ENCODE measurements at places on chromosomes 3 and 15. TPM values are rescaled to one million over a fixed set of nuclear protein-coding genes. Genes with fewer than 3 reads are reported as not detected.

- H3K27me3 ChIP-seq, result no peaks in the 10 kb centered on the region
- no peaks in the 10 kb centered on the region for H3K4me1 ChIP-seq
Observed at GRCh38 chr3:70640481-70640880, 328.0 kb upstream of the MDFIC2 start.

GRCh38 chr3:122975163-122975923, 52.2 kb downstream of the SEMA5B start:
- peaks cover 27% of the 10 kb centered on the region for H3K4me1 ChIP-seq
- no peaks in the 10 kb centered on the region for H3K36me3 ChIP-seq
- DNase-seq, result no peak
- no peaks in the 10 kb centered on the region for H3K27me3 ChIP-seq
- H3K4me3 ChIP-seq, result no peak overlapping the region

MLH1 gene
- total RNA-seq, result 61.6 TPM

GRCh38 chr3:140128217-140128616, 193.2 kb downstream of the CLSTN2 start:
- no peak overlapping the region for H3K27ac ChIP-seq
- no peak overlapping the region for H3K4me3 ChIP-seq
- no peaks in the 10 kb centered on the region for H3K4me1 ChIP-seq

DNA sequence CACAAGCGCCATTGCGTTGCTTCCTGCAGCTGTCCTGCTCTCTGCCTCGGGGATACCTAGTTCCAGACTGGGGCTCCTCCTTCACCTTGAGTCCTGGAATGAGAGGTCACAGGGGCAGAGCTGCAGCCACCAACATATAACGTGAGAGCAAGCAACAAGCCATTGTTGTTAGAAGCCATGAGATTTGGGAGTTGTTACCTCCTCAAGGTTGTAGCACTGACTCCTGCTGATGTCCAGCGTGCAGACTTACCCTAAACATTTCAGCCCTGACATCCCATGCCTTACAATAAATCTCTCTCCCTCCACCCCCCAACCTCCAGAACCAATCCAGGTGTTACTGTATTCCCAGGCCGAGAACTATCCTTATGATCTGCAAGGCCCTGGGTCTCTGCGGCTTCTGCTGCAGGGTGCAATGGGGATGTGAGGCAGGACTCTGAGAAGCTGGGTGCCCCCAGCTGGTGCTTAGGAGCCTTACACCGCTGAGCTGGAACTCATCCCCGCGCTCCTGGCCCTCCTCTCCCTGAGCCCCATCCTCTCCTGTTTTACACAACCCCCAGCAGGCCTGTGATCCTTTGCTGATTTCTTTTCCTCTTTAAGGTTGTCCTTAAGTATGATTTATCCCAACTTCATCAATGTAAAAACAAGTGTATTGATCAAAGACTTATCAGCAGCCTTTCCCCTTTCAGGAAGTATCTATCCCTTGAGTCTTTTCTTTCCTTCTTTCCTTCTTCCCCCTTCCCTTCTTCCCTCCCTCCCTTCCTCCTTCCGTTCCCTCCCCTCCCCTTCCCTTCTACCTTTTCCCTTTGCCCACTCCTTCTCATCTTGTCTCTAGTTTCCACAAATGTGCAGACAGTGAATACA, 84.2 kb upstream of the ABHD2 start:
- H3K27me3 ChIP-seq, result no peaks in the 10 kb centered on the region
- no peak overlapping the region for H3K4me3 ChIP-seq
- no peaks in the 10 kb centered on the region for H3K4me1 ChIP-seq
- no peak for DNase-seq
- no peaks in the 10 kb centered on the region for H3K36me3 ChIP-seq

DNA sequence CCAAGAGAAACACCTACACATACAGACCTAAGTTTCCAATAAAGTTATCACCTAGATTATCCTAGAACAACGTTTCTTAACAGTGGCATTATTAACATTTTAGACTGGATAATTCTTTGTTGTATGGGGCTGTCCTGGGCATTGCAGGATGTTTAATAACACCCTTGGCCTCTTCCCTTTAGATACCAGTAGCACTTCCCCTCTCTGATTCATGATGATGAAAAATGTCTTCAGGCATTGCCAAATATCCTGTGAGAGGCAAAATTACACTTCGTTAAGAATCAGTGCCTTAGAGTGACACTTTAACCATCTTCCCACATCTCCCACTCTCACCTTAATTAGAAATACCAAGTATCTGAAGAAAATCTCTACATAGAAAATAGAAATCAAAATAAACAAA, 352.6 kb downstream of the CGGBP1 start:
- no peak for DNase-seq
- no peaks in the 10 kb centered on the region for H3K27me3 ChIP-seq
- H3K4me3 ChIP-seq, result no peak overlapping the region
- no peaks in the 10 kb centered on the region for H3K4me1 ChIP-seq
- H3K27ac ChIP-seq, result no peak overlapping the region

GRCh38 chr3:18740631-18741583, 315.8 kb upstream of the SATB1 start:
- H3K36me3 ChIP-seq, result no peaks in the 10 kb centered on the region
- H3K27me3 ChIP-seq, result no peaks in the 10 kb centered on the region
- no peak overlapping the region for H3K27ac ChIP-seq
- no peak overlapping the region for H3K4me3 ChIP-seq
- DNase-seq, result no peak
- H3K4me1 ChIP-seq, result no peaks in the 10 kb centered on the region

GRCh38 chr3:16136055-16136454, 38.4 kb upstream of the GALNT15 start:
- no peaks in the 10 kb centered on the region for H3K36me3 ChIP-seq
- H3K4me3 ChIP-seq, result no peak overlapping the region
- no peak for DNase-seq
- no peaks in the 10 kb centered on the region for H3K27me3 ChIP-seq
- H3K4me1 ChIP-seq, result peaks cover 29% of the 10 kb centered on the region

DNA sequence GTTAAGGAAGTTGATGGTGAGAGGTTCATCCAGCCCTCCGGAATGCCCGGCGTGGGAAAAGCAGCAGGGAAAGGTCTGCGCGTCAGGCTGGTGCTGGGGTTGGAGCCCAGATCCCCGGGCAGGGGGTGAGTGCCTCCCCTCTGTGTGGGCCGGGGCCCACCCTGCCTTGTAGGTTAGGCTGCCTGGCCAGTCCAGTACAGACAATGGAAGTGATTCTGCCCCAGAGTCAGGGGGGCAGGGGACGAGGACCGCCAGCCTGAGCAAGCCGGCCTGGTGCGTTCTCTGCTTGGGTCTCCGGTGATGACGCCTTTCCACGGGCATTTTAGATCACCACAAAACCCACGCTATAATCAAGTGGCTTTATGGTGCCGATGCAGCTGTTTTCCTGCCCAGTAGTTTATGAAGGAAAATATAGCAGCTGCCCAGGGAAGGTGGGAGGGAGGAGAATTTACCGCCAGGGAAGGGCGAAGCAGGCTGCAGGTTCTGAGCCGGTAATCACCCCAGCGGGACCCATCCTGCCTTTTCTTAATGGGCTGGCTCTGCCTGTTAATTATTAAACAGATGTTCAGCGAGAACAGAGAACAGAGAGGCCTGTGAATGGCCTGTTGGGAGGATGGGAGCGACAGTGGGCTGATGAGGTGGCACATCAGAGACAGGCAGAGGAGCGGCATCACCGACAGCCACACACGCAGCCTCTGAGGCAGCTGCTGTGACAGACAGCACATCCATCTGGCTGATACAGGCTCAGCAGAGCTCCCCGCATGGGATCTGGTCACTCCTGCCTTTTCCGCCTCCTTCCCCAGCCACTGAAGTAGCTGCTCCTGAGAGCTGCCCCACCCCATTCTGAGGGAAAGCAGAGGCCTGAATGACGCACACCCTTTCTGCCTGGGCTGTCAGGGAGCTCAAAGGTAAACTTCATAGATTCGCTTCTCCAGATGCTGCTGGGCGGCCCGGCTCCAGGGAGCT, 35.2 kb downstream of the BDH1 start:
- no peaks in the 10 kb centered on the region for H3K27me3 ChIP-seq
- H3K27ac ChIP-seq, result no peak overlapping the region
- no peaks in the 10 kb centered on the region for H3K36me3 ChIP-seq
- no peak overlapping the region for H3K4me3 ChIP-seq
- H3K4me1 ChIP-seq, result peaks cover 39% of the 10 kb centered on the region

Measured in vagina (tissue), 2 donors.